CD8-positive, alpha-beta memory T cell (primary cell): ENCODE measurements at places on chromosomes 3 and 15. TPM values are rescaled to one million over a fixed set of nuclear protein-coding genes. Genes with fewer than 3 reads are reported as not detected.

The MESP2 gene
- not detected for total RNA-seq

DNA sequence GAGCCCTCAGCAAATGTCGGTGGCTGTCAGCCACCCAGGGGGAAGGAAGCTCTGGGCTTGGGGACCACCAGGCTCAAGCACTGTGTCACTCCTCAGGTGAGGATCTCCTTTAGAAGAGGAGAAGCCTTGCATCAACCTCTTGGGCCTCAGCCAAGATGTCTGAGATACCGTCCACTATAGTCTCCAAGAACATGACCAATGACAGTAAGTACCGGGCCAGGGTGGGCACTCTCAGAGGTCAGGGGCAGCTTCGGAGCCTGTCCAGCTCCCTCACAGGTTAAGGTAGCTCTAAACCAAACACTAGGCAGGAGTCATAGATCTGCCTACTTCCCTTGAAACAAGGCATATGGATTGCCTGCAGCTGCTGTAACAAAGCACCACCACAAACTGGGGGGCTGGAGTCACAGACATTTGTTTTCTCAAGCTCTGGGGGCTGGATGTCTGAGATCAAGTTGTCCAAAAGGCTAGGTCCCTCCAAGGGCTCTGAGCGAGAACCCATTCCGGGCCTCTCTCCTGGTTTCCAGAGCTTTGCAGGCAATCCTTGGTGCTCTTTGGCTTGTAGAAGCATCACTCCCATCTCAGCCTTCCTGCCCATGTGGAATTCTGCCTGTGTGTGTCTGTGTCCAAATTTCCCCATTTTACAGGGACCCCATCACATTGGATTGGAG lies 1.3 kb downstream of the CFAP100 start:
- no peak overlapping the region for H3K27ac ChIP-seq
- H3K27me3 ChIP-seq, result peaks cover 4% of the 10 kb centered on the region
- no peaks in the 10 kb centered on the region for H3K4me1 ChIP-seq
- H3K36me3 ChIP-seq, result no peaks in the 10 kb centered on the region

GRCh38 chr3:129758306-129758705 lies 135.2 kb downstream of the TMCC1 start:
- DNase-seq, result no peak
- H3K4me3 ChIP-seq, result no peak overlapping the region
- H3K27ac ChIP-seq, result no peak overlapping the region
- no peaks in the 10 kb centered on the region for H3K36me3 ChIP-seq
- no peaks in the 10 kb centered on the region for H3K27me3 ChIP-seq

DNA sequence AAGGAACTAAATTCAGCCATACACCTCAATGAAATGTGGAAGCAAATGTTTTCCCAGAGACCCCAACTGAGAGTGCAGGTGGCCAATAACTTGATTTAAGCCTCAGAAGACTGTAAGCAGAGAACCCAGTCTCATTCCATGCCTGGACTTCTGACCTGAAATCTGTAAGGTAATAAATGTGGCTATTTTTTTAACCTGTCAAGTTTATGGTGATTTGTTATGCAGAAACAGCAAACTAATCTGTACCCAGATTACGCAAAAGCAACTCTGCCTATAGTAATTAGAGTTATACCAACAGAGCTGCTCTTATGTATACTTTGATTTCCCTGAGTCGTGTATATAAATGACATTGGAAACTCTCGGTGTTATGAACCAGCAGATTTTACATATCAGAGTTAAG lies 534.0 kb upstream of the NAALADL2 start:
- H3K36me3 ChIP-seq, result no peaks in the 10 kb centered on the region
- DNase-seq, result no peak
- H3K4me3 ChIP-seq, result no peak overlapping the region
- no peaks in the 10 kb centered on the region for H3K27me3 ChIP-seq
- no peaks in the 10 kb centered on the region for H3K4me1 ChIP-seq

- no peaks in the 10 kb centered on the region for H3K27me3 ChIP-seq
- H3K4me3 ChIP-seq, result no peak overlapping the region
- no peaks in the 10 kb centered on the region for H3K4me1 ChIP-seq
- H3K36me3 ChIP-seq, result no peaks in the 10 kb centered on the region
- no peak for DNase-seq
- no peak overlapping the region for H3K27ac ChIP-seq
These were observed 9.9 kb upstream of the MITF start for GRCh38 chr3:69729147-69729919.

DNA sequence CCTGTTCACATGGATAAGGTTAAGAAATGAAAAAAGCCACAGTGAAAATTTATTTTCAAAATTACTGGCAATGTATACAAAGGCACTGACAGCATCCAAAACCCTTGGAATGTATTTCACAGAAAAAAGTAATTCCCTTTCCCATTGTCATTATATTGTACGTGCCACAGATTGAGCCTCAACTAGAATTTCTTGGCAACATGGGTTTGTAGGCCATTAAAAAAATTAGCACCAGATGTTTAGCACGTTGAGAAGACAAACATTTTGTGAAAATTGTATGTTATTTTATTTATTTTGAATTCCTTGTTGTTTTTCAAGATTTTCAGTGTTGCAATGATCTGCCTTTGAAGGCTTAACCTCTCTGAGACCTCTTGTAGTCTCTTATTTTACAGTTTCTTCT lies 76.3 kb upstream of the EPHB3 start:
- H3K4me3 ChIP-seq, result no peak overlapping the region
- no peak overlapping the region for H3K27ac ChIP-seq
- H3K4me1 ChIP-seq, result no peaks in the 10 kb centered on the region

DNA sequence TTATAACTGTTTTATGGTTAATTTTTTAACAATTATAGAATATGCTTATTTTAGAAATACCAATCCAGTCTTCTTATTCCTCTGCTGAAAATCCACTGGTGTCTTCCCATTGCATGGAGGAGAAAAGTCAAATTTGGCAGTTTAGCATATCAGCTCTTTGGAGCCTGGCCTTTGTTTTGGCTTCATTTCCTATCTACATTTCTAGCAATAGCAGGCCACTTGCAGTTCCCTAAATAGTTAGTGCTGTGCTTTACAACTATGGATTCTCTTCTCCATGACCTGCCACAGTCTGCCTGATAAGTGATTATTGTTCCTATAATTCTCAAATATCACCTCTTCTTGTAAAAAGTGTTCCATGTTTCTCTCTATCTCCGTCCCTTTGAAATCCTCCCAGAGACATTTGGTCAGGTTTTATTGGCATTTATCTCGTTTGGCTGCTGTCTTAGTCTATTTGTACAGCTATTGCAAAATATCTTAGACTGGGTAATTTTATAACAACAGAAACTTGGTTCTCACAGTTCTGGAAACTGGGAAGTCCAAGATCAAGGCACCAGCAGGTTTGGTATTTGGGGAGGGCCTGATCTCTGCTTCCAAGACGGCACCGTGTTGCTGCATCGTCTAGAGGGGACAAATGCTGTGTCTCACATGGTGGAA lies 8.2 kb upstream of the SEC22A start:
- H3K4me1 ChIP-seq, result no peaks in the 10 kb centered on the region
- H3K36me3 ChIP-seq, result no peaks in the 10 kb centered on the region
- H3K27ac ChIP-seq, result no peak overlapping the region
- no peak for DNase-seq
